ENCODE measurements at places on chromosomes 5 and 9.

DNA sequence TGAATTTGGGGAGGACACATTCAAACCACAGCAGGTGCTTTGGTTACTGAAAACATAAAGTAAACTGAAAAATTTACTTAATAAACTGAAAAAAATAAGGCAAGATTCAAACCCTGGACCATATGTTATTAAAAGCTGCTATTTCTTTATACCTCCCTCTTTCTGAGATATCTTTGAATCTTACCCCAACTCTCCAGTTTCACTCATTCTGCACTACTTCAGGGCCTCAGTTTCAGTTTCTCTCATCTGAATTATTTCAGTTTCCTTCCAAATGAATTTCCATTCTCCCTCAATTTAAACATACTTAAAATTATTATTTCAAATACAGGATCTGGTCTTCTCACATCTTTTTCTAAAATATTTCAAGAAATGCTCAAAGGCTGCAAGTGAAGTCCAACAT is 4.9 kb upstream of the OXCT1 start:
- DNase-seq, result no peak

DNA sequence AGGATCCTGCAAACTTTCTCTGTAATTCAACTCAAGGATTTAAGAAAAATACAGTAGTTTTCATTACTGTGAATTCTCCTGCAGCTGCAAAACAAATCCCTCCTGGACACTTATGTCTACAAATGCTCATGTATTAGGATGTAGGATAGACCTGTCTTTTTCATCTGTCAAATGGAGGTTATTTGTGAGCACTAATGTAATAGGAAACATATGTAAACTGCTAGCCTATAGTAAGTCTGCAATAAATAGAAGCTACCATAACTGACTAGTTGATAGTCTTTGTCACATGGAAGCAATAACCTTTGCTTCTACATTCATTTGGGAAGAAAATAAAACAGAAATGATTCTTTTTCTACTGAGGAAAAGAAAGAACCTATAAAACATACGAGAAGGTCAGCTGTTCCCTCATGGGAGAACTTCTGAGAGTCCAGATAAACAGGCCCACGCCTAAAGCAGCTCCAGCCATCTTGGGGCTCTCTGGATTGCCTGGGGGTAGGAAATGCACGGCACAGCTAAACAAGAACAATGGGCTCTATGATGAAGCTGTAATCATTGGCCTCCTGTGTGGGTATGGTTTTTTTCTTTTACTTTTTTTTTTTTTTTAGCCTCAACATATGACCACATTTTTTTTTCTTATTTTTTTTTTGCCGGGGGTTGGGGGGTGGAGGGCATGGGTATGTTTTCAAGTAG is 6.2 kb downstream of the KCNV2 start:
- peak; percentile 39 for DNase-seq

GRCh38 chr5:174601946-174602345 is 122.4 kb upstream of the MSX2 start:
- no peak for DNase-seq

GRCh38 chr5:148374690-148375360 is 8.9 kb upstream of the FBXO38 start:
- peak; percentile 20 for DNase-seq

DNA sequence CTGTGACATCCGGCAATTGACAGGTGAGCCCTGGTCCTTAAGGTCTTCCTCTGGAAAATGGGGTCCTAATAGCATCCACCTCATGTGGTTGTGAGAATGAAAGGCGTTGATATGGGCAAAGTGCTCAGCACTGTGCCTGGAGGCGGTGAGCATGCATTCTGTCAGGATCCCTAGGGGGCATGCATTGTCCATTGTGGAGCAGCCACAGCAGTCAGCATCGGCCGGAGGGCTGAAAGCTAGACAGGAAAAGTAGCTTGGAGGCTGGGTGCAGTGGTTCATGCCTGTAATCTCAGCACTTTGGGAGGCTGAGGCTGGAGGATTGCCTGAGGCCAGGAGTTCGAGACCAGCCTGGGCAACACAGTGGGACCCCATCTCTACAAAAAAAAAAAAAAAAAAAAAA is 122.2 kb downstream of the LHX2 start:
- DNase-seq, result peak; percentile 15

GRCh38 chr9:126240835-126241234 is 85.8 kb upstream of the MVB12B start:
- no peak for DNase-seq

DNA sequence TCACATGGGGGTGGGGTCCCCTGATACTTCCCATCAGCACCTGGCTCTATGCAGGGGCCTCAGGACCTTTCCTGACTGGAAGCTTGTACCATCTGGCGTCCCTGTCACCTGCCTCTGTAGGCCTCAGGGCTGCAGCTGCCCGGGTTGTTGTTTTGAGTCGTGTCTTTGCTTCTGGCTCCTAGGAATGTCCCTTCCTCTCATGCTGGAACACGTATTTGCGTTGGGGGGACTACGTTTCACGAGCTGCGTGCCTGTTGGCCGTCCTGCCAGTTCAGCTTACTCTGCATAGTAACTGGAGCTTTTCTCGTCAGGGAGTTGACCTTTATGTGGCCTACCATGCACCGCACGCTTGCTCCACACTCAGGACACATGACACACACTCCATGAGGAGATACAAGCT is 54.9 kb upstream of the IRX4 start:
- no peak for DNase-seq

- DNase-seq, result no peak
Observed at GRCh38 chr9:89579741-89580385, 24.9 kb upstream of the GADD45G start.

DNA sequence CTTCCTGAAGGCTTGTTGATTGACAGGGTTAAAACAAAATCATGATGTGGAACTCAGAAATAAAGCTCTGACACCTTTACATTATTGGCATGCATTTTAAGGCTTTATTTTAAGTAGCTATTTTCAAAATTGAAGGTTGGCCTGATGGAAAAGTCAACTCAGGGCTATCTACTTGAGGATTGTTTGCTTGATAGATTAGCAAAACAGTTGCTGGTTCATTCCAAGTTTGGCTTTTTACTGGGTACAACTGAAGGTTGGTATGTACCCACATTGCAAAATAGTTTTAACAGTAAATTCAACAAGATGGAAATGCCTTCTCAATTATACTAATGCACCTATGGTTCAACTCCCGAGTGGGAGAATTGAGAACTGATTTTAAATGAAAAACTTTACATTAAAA is 161.8 kb upstream of the ELL2 start:
- DNase-seq, result no peak

DNA sequence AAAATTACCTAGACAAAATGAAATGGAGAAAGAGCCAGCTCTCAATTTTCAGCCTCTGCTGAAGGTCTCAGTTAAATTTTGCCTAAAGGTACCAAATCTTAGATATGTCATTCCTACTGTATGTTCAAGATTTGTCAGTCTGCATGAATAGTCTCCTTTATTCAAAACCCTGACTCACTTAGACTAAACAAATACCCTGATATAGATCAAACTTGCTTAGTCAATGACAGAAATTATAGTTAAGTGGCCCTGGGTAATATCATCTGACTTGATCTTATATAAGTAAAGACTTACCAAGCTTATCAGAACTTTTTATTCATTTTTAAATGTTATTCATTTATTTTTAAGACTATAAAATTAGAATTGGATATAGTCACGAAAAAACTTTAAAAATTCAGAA is 12.2 kb downstream of the MEGF9 start:
- DNase-seq, result no peak

DNA sequence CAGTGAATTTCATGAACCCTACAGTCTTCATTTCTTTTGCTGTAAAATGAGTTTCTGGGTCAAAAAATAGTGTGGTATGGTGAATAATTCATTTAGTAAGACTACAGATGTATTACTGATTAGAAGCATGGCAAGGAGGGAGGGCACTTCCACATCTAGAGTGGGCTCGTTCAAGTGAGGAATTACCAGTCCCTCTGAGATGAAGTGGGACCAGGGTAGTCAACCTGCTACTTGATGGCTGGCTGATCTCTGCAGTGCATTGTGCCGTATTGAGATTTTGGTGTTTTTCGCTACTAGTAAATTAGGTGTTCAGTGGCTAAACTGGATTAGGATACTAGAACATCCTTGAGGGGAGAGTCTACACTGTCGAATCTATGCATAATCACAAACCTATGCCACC is 10.8 kb downstream of the CDC37L1 start:
- DNase-seq, result no peak

GRCh38 chr9:19298436-19299000 is 68.0 kb downstream of the DENND4C start:
- DNase-seq, result no peak
